ENCODE measurements at places on chromosomes 12 and 14. TPM values are rescaled to one million over a fixed set of nuclear protein-coding genes. Genes with fewer than 3 reads are reported as not detected.

DNA sequence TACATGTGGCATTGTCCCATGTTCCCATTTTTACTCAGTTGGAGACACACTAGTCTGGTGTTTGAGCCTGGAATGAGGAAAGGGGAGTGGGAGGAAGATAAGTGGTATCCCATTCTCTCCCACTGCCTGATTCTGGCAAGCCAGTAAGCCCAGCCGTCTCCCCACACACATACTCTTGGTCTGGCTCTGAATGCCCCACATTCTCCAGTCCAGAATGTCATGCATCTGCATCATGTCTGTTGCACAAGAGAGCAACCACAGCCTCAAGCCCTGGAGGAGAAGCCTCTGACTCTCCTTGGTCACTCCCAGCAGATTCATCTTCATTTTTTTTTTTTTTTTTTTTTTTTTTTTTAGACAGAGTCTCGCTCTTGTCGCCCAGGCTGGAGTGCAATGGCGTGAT, 48.0 kb downstream of the DRAM1 start:
- DNase-seq = peak; percentile 48
- H3K4me1 ChIP-seq = no peaks in the 10 kb centered on the region
- peak overlapping the region; percentile 55 for H3K27ac ChIP-seq
- H3K4me3 ChIP-seq = no peak overlapping the region

The MUCL1 gene
- not detected for total RNA-seq

DNA sequence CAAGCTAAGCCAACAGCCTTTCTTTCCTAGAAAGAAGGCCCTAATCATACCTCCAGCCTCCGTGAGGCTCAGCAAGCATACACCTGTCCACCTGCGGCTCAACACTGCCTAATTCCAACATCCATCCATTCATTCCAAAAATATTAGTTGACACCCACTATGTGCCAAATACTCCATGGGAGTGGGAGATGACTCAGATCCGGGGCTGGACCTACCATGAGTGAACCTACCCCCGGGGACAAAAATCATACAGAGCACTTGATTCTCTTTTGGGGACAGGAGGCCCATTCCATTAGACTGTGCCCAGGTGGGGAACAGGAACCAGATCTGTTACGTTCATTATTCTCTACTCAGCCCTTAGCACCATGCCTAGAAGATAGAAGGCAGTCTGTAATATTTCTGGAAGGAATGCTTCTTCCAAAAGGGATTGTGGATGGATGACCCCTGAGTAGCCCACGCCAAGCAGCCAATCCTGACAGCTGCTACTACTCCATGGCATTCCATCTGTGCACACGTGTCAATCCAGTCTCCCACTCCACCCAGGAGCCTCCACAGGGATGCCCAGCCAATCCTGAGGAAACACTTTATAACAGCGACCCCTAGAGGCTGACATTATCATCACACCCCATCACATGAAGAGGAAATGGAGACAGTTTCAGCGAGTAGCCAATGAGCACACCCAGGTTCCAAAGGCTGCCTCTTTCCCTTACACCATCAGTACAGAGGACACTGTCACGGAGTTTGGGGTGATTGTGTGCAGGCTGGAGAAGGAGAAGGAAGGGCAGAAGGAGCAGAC, 170.7 kb downstream of the ESRRB start:
- no peak for DNase-seq
- no peak overlapping the region for H3K4me3 ChIP-seq
- no peak overlapping the region for H3K27ac ChIP-seq
- H3K36me3 ChIP-seq = no peaks in the 10 kb centered on the region

GRCh38 chr14:72643317-72643801, 250.5 kb downstream of the DPF3 start:
- no peaks in the 10 kb centered on the region for H3K4me1 ChIP-seq
- H3K27ac ChIP-seq = no peak overlapping the region
- H3K36me3 ChIP-seq = no peaks in the 10 kb centered on the region
- no peaks in the 10 kb centered on the region for H3K27me3 ChIP-seq

GRCh38 chr12:97616946-97617345, 154.3 kb downstream of the RMST start:
- H3K27ac ChIP-seq = no peak overlapping the region
- no peaks in the 10 kb centered on the region for H3K36me3 ChIP-seq
- H3K4me3 ChIP-seq = no peak overlapping the region
- H3K4me1 ChIP-seq = no peaks in the 10 kb centered on the region
- H3K27me3 ChIP-seq = no peaks in the 10 kb centered on the region

- H3K27ac ChIP-seq = no peak overlapping the region
- H3K27me3 ChIP-seq = no peaks in the 10 kb centered on the region
- H3K4me1 ChIP-seq = no peaks in the 10 kb centered on the region
- no peak for DNase-seq
- no peak overlapping the region for H3K4me3 ChIP-seq
- no peaks in the 10 kb centered on the region for H3K36me3 ChIP-seq
Observed at GRCh38 chr14:32491416-32492016, 162.4 kb downstream of the AKAP6 start.

The NRIP2 gene
- 24.3 TPM for total RNA-seq
